Activated T-helper 2 cell treated with anti-CD3 and anti-CD28 coated beads, Interferon-gamma antibody, Interleukin-2, Interleukin-4, amounts not matched to agents 10 μg/mL and 5 μg/mL and 100 μg/mL, durations not matched to agents 14 hours and 24 hours and 36 hours (primary cell): ENCODE measurements at places on chromosomes 7 and 10. TPM values are rescaled to one million over a fixed set of nuclear protein-coding genes. Genes with fewer than 3 reads are reported as not detected.

DNA sequence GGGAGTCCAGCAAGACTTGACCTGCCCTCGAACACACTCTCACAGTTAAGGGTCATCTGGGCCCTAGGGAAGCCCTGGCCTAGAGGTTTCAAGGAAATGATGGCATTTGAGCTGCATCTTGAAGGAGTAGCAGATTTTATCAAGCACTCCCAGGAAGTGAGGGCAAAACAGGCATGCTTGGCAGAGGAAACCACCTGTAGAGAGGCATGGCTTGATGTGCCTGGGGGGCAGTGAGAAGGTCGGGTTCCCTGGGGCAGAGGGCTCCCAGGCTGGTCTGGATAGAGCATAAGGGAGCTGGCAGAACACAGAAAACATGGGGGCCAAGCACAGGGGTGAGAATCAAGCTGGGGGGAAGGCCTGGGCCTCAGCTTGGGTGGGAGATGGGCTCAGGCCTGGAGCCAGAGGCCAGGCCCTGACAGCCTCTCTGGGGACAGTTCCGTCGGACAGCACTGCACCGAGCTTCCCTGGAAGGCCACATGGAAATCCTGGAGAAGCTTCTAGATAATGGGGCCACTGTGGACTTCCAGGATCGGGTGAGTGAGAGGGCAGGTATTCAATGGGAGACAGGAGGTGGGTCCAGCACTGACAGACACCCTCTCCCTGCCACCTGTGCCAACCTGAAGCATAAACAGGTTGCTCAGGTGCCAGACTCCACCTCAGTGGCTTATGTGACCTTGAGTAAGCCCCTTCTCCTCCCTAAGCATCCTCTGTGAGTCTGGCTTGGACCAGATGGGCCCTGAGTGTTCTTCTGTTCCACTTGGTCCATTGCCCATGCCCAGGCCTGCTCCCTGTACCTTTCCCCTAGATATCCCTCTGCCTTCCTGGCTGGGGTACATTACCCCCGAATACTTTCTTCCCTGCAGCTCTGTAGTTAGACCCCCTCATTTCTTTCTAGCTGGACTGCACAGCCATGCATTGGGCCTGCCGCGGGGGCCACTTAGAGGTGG lies 3.5 kb upstream of the HOGA1 start:
- DNase-seq: no peak
- no peaks in the 10 kb centered on the region for H3K4me1 ChIP-seq
- no peak overlapping the region for H3K27ac ChIP-seq

GRCh38 chr7:125119559-125120115 lies 190.0 kb upstream of the POT1 start:
- H3K4me3 ChIP-seq: no peak overlapping the region
- H3K4me1 ChIP-seq: no peaks in the 10 kb centered on the region
- no peak for DNase-seq
- H3K27ac ChIP-seq: no peak overlapping the region

DNA sequence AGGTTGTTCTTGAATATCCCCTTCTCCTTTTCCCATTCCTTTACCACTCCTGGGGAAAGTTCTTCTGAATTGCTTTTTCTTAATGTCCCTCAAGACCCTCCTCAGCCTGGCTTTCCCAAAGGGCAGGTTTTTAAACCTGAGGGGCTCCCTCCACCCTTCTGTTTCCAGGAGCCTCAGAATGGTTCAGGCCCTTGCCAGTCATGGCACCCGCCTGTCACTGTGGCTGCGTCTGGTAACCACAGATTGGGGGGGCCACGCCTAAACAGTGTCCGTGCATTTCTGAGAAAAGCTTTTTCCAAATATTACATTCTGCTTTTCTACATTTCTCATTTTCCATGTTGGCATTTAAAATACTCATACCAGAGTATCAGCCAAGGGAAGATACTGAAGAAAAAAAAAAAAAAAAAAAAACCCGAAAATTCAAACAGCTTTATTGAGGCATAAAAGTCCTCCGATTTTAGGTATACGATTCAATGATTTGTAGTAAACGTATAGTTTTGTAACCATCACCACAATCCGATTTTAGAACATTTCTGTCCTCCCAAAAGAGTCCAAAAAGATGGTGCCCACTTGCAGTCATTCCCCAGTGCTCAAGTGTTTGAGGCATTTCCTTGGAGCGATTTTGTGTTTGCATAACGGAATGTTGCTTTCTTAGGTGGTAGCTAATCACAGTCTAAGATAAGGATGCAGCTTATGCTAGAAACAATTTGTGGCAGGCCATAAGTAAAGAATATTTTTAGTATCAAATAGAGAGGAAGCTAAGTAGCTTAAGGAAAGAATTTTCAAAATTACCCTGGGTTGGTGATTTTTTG lies 22.1 kb downstream of the HKDC1 start:
- DNase-seq: no peak
- no peaks in the 10 kb centered on the region for H3K4me1 ChIP-seq
- no peaks in the 10 kb centered on the region for H3K36me3 ChIP-seq
- no peak overlapping the region for H3K27ac ChIP-seq
- no peaks in the 10 kb centered on the region for H3K27me3 ChIP-seq

DNA sequence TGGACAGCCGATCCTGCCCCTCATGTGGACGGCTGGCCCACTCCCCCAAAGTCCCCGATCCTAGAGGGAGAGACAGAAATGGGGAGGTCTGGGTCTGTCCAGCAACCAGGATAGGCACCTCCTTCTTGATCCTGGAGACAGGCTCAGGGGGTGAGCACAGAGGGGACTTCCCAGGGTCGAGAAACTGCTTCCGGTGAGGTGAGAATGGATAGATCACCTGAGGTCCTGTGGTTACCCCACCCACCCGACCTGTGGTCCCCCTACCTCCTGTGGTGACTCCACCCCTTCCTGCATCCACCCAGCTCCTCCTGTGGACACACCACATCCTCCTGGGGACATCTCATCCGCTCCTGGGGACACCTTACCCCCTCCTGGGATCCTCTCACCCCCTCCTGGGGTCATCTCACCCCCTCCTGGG lies 27.4 kb upstream of the RASGEF1A start:
- peaks cover 10% of the 10 kb centered on the region for H3K27me3 ChIP-seq
- H3K27ac ChIP-seq: peak overlapping the region; percentile 35
- peak; percentile 48 for DNase-seq
- no peak overlapping the region for H3K4me3 ChIP-seq
- H3K4me1 ChIP-seq: peaks cover 53% of the 10 kb centered on the region
- H3K36me3 ChIP-seq: peaks cover 8% of the 10 kb centered on the region

Gene EGR2
- 126 and 137 TPM in 2 replicates for total RNA-seq

Gene TMEM213
- total RNA-seq: not detected in 2 replicates
